ENCODE measurements at places on chromosomes 12 and 14. TPM values are rescaled to one million over a fixed set of nuclear protein-coding genes. Genes with fewer than 3 reads are reported as not detected.

GRCh38 chr12:87853448-87854003 lies 175.7 kb downstream of the C12orf50 start:
- H3K4me1 ChIP-seq: no peaks in the 10 kb centered on the region
- no peaks in the 10 kb centered on the region for H3K36me3 ChIP-seq
- H3K27ac ChIP-seq: no peak overlapping the region
- H3K27me3 ChIP-seq: no peaks in the 10 kb centered on the region
- H3K4me3 ChIP-seq: no peak overlapping the region

GRCh38 chr12:112930350-112930749 lies 7.9 kb upstream of the OAS3 start:
- H3K27ac ChIP-seq: no peak overlapping the region
- H3K27me3 ChIP-seq: no peaks in the 10 kb centered on the region
- DNase-seq: no peak
- H3K4me1 ChIP-seq: no peaks in the 10 kb centered on the region
- no peaks in the 10 kb centered on the region for H3K36me3 ChIP-seq

DNA sequence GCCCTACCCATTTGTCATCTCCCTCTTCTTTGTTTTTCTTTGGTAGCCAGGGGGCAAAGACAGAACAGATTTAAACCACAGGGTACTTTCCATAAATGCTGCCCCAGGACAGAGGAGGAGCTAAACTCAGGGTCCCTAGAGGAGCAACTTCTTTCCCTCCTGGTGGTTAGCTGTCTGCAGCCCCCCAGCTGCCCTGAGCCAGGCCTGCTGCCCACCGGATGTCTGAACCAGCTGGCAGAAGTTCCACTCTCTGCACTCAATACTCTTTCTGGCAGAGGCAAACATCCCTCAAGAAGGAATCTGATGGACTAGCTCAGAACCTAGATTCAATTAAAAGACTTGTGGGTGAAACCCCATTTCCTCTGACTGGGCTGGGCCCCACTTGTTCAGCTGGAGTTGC lies 10.7 kb downstream of the VDR start:
- no peak for DNase-seq
- no peak overlapping the region for H3K4me3 ChIP-seq
- no peaks in the 10 kb centered on the region for H3K27me3 ChIP-seq
- no peak overlapping the region for H3K27ac ChIP-seq
- no peaks in the 10 kb centered on the region for H3K36me3 ChIP-seq
- peaks cover 7% of the 10 kb centered on the region for H3K4me1 ChIP-seq

- H3K27ac ChIP-seq: no peak overlapping the region
- no peaks in the 10 kb centered on the region for H3K27me3 ChIP-seq
- DNase-seq: no peak
- no peaks in the 10 kb centered on the region for H3K4me1 ChIP-seq
- H3K4me3 ChIP-seq: no peak overlapping the region
Measured at GRCh38 chr14:94650806-94651805, 38.9 kb downstream of the SERPINA3 start.

DNA sequence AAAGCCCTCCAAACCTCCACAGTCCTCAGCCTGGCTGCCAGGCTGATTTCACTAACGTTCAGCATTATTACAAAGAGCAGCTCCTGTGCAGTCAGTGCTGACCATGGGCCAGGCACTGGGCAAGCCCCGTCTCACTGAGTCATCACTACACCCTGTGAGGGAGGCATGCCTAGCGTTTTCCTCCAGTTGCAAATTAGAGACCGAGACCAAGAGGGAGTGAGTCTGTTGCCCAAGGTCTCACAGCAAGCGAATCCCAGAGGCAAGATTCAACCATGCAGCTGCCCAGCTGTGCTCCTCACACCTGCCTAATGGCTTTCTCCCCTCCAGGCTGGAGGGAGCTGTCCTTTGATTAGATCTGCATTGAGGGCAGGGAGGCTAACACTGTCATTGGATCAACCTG lies 229.3 kb upstream of the LHX5 start:
- H3K4me1 ChIP-seq: no peaks in the 10 kb centered on the region
- no peak overlapping the region for H3K4me3 ChIP-seq
- H3K27me3 ChIP-seq: no peaks in the 10 kb centered on the region
- DNase-seq: no peak
- H3K27ac ChIP-seq: no peak overlapping the region

The CSAD gene
- 21.1 TPM for total RNA-seq

The RGS6 gene
- not detected for total RNA-seq

DNA sequence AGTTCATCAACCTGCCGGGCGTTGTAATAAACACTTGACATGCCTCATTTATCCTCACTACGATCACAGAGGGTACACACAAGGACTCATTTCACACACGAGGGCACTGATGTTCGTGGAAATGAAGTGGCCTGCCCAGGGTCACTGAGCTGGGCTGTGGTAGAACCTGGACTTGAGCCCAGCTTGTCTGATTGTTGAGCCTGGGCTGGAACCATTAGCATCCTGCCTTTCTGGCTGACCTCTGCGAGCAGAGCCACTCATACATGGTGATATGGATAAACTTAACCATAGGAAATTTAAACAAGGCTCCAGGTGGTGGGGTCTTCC lies 16.6 kb upstream of the JDP2 start:
- H3K27me3 ChIP-seq: peaks cover under 1% of the 10 kb centered on the region
- H3K36me3 ChIP-seq: no peaks in the 10 kb centered on the region
- H3K4me1 ChIP-seq: no peaks in the 10 kb centered on the region
- H3K27ac ChIP-seq: no peak overlapping the region

The NOS1 gene
- total RNA-seq: not detected

The SPRING1 gene
- total RNA-seq: 40.4 TPM

- no peaks in the 10 kb centered on the region for H3K27me3 ChIP-seq
- H3K4me3 ChIP-seq: no peak overlapping the region
- no peaks in the 10 kb centered on the region for H3K36me3 ChIP-seq
- no peak for DNase-seq
- no peak overlapping the region for H3K27ac ChIP-seq
Measured at GRCh38 chr12:124616394-124617221, 49.2 kb upstream of the NCOR2 start.

The MOK gene
- 6.1 TPM for total RNA-seq

DNA sequence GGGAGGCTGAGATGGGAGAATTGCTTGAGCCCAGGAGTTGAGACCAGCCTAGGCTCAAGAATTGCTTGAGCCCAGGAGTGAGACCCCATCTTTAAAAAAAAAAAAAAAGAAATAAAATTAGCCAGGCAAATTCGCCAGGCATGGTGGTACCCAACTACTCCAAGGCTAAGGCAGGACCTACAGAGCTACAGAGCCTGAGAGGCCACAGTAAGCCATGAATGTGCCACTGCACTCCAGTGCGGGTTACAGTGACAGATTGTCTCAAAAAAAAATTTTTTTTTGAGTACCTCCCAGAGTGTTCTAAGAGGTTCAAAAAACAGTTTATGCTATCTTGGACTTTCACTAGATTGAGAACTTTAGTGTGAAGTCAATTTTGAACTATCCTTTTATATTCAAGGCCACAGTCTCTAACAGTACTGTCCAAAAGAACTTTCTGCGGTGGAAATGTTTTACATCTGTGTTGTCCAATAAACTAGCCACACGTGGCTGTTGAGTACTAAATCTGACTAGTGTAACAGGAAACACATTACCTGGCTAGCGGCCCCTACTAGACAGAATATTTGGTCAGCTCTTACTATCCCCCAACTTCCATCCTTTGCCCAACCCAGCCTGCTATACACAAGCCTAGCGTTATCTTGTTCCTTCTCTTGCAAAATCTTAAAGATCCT lies 2.4 kb downstream of the RPL36AL start:
- DNase-seq: no peak
- no peaks in the 10 kb centered on the region for H3K36me3 ChIP-seq
- H3K27me3 ChIP-seq: no peaks in the 10 kb centered on the region
- no peak overlapping the region for H3K4me3 ChIP-seq
- no peak overlapping the region for H3K27ac ChIP-seq
- H3K4me1 ChIP-seq: peaks cover 18% of the 10 kb centered on the region

DNA sequence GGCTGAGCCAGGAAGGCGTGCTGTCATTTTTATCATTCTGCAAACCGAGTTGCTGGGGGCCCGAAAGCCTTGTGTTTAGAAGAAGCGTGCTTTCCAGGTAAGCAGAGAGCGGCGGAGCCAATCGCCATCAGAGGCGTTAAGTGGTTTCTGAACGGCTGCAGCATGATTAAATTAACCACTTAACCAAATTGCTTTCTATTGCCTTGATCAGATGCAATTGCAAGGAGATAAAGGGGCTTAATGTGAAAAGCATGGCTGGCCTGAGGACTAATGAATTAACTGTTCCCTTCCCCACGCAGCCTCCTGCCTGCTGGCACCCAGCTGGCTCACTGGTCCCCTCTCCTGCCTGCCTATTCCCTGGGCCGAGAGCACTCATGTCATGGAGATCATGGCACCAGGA lies 36.6 kb upstream of the CHGA start:
- no peaks in the 10 kb centered on the region for H3K4me1 ChIP-seq
- H3K27ac ChIP-seq: no peak overlapping the region
- H3K36me3 ChIP-seq: no peaks in the 10 kb centered on the region
- peaks cover 4% of the 10 kb centered on the region for H3K27me3 ChIP-seq
- H3K4me3 ChIP-seq: no peak overlapping the region

The TBX3 gene
- total RNA-seq: 1.1 TPM

- no peaks in the 10 kb centered on the region for H3K27me3 ChIP-seq
- no peak overlapping the region for H3K4me3 ChIP-seq
- H3K27ac ChIP-seq: no peak overlapping the region
- DNase-seq: peak; percentile 14
Measured at GRCh38 chr12:108468196-108468968, 46.7 kb upstream of the FICD start.

- no peak for DNase-seq
- no peaks in the 10 kb centered on the region for H3K27me3 ChIP-seq
- peaks cover 14% of the 10 kb centered on the region for H3K4me1 ChIP-seq
- no peak overlapping the region for H3K27ac ChIP-seq
- no peaks in the 10 kb centered on the region for H3K36me3 ChIP-seq
Measured at GRCh38 chr12:123115409-123116121, 35.3 kb downstream of the PITPNM2 start.

The MYO1A gene
- not detected for total RNA-seq

- H3K27me3 ChIP-seq: no peaks in the 10 kb centered on the region
- H3K4me3 ChIP-seq: no peak overlapping the region
- DNase-seq: no peak
- H3K27ac ChIP-seq: no peak overlapping the region
- no peaks in the 10 kb centered on the region for H3K4me1 ChIP-seq
Measured at GRCh38 chr12:52523824-52524223, 3.6 kb upstream of the KRT5 start.

DNA sequence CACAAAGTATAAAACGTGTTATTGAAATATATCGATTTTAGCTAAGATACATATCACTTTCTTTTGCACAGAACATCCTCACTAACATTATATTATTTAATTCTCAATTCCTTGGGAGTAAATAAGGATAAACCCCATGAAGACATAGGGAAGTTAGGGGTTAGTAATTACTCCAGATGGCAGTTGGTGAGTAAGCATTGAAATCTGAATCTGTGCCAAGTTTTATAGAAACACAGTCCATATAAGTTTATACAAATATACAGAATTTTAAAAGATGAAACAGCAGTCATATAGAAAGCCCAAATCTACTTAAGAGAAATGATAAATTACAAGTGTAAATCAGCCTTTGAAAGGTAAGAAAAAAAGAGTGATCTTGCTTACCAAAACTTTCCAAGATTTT lies 200.4 kb upstream of the SYT10 start:
- no peaks in the 10 kb centered on the region for H3K4me1 ChIP-seq
- H3K4me3 ChIP-seq: no peak overlapping the region
- DNase-seq: no peak
- no peaks in the 10 kb centered on the region for H3K36me3 ChIP-seq
- no peak overlapping the region for H3K27ac ChIP-seq

The CABP1 gene
- total RNA-seq: 0.32 TPM

The CFAP73 gene
- total RNA-seq: not detected

- no peak for DNase-seq
- H3K27ac ChIP-seq: no peak overlapping the region
- H3K27me3 ChIP-seq: no peaks in the 10 kb centered on the region
- H3K36me3 ChIP-seq: no peaks in the 10 kb centered on the region
- H3K4me3 ChIP-seq: no peak overlapping the region
- H3K4me1 ChIP-seq: peaks cover 11% of the 10 kb centered on the region
Measured at GRCh38 chr12:90969346-90969745, 14.4 kb upstream of the CCER1 start.

DNA sequence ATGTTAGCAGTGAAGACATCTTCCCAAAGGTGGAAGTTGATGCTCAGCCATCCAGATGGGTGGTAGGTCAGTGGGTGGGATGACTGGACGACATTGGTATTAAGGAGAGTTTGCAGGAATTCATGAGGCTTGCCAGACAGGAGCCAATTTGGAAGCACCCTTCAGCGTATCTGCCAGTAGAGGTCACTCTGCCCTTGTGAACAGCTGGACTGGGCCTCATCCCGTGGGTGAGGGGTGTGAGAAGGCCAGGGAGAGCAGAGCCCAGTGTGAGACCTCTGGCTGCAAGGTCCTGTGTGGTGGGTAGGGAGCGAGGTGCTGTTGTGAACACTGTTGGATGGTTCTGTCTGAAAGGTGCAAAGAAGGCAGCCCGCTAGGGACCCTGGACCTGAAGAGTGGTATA lies 37.7 kb downstream of the SLC5A8 start:
- no peak overlapping the region for H3K4me3 ChIP-seq
- H3K27ac ChIP-seq: no peak overlapping the region
- H3K4me1 ChIP-seq: no peaks in the 10 kb centered on the region
- no peak for DNase-seq

DNA sequence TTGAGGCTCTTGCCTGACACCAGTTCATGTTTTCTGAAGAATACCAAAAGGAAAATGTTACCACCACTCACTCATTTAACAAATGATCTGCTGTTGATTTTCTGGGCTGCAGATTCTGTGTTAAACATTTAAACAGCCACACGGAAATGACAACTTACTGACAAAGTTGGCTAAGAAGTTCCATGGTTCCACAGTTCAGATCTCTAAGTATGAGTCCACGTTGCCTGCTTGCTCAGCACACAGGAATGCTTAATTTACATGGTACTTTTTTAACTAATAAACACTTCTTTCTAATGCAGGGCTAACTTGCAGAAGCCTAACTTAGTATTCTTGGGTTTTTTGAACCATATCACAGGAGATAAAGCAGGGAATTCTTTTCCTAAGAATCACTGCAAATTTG lies 34.7 kb downstream of the PTGER2 start:
- peaks cover 31% of the 10 kb centered on the region for H3K27me3 ChIP-seq
- no peaks in the 10 kb centered on the region for H3K36me3 ChIP-seq
- H3K4me1 ChIP-seq: no peaks in the 10 kb centered on the region
- no peak overlapping the region for H3K27ac ChIP-seq
- DNase-seq: no peak

The OTOGL gene
- 2.0 TPM for total RNA-seq

DNA sequence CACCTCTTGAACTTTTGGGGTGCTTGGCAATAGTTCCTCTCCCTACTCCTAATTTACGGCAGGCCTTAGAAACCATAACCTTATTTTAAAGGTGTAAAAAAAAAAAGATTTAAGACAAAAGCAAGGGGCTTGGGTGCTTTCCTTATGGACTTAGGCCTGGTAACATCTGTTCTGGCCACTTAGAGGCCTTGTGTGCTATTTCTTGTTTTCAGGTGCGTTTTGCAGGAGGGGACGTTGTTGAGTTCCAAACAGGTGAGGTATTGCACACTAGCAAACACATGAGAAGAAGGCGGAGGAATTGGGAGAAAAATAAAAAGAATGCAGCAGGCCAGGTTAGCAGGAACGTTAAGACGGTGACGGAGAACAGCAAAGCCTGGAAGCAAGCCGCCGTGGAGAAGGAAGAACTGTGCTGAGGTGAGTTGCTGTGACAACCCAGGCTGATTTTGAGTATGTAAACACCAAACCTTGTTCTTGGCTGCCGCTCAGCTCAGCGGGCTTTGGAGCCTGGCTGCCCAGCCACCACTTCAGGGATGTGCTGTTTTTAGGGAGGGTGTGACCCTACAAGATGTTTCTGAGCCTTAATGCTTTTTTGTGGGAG lies 17.3 kb downstream of the EMG1 start:
- no peak overlapping the region for H3K27ac ChIP-seq
- DNase-seq: no peak
- H3K4me3 ChIP-seq: no peak overlapping the region
- peaks cover 2% of the 10 kb centered on the region for H3K36me3 ChIP-seq
- H3K4me1 ChIP-seq: no peaks in the 10 kb centered on the region

Measured in endothelial cell of umbilical vein (primary cell).